ENCODE measurements at places on chromosomes 11 and 22. TPM values are rescaled to one million over a fixed set of nuclear protein-coding genes. Genes with fewer than 3 reads are reported as not detected.

The FUT4 gene
- total RNA-seq = 12.9 TPM

The LDHAL6A gene
- total RNA-seq = not detected

The OR56A1 gene
- total RNA-seq = 0.13 TPM

The NAALADL1 gene
- total RNA-seq = 1.5 TPM

The C11orf42 gene
- total RNA-seq = not detected

The EPS8L2 gene
- 112 TPM for total RNA-seq

The FAM111B gene
- total RNA-seq = 6.8 TPM

The C11orf52 gene
- total RNA-seq = 7.9 TPM

The TRABD gene
- 44.6 TPM for total RNA-seq
